ENCODE measurements at places on chromosomes 6 and 20. TPM values are rescaled to one million over a fixed set of nuclear protein-coding genes. Genes with fewer than 3 reads are reported as not detected.

NRN1 gene
- 23.0 TPM for total RNA-seq

SAMHD1 gene
- 102 TPM for total RNA-seq

DPPA5 gene
- total RNA-seq = not detected

GRCh38 chr6:12760226-12760625 is 43.7 kb downstream of the PHACTR1 start:
- no peaks in the 10 kb centered on the region for H3K27me3 ChIP-seq
- no peaks in the 10 kb centered on the region for H3K36me3 ChIP-seq
- H3K4me1 ChIP-seq = no peaks in the 10 kb centered on the region
- H3K27ac ChIP-seq = no peak overlapping the region
- no peak for DNase-seq

- H3K27me3 ChIP-seq = no peaks in the 10 kb centered on the region
- DNase-seq = peak; percentile 60
- peak overlapping the region; percentile 50 for H3K27ac ChIP-seq
- no peaks in the 10 kb centered on the region for H3K36me3 ChIP-seq
- no peaks in the 10 kb centered on the region for H3K4me1 ChIP-seq
Observed at GRCh38 chr20:16528078-16528477, 45.2 kb downstream of the KIF16B start.

DNA sequence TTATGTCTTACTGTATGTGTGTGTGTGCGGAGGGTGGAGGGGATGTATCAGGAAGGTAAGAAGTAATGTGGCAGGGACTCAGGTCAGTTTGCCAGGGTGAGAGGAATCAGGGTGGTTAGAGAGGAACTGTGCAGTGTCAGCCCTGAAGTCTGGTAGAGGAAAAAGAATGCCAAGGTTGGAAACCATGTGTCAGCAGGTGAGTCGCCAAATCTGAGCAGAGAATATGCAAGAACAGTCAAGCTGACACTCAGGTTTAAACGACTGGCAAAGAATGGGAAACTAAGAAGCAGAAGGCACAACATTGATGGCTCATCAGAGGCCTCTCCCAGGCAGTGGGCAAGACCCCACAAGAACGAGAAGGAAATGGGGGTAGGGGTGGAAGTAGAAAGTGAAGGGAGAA is 107.5 kb upstream of the TBX18 start:
- no peaks in the 10 kb centered on the region for H3K36me3 ChIP-seq
- no peak overlapping the region for H3K27ac ChIP-seq
- H3K27me3 ChIP-seq = no peaks in the 10 kb centered on the region
- no peak for DNase-seq

GRCh38 chr20:3447321-3447720 is 23.5 kb upstream of the ATRN start:
- H3K27me3 ChIP-seq = no peaks in the 10 kb centered on the region
- H3K27ac ChIP-seq = no peak overlapping the region
- no peak for DNase-seq
- H3K36me3 ChIP-seq = no peaks in the 10 kb centered on the region

Measured in uterus (tissue), 4 donors.